NCI-H1436 treated with DMSO at 0.1 percent for 48 hours (cell line): ENCODE measurements at places on chromosomes 4 and X.

DNA sequence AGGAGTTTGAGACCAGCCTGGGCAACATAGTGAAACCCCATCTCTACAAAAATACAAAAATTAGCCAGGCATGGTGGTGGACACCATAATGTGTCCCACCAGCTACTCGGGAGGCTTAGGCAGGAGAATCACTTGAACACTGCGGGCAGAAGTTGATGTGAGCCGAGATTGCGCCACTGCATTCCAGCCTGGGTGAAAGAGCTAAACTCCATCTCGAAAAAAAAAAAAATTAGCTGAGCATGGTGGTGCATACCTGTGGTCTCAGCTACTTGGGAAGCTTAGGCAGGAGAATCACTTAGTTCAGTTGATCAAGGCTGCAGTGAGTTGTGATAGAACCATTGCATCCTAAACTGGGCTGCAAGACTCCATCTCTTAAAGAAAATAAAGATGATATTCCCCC is 91.2 kb downstream of the PLS3 start:
- DNase-seq, result no peak

DNA sequence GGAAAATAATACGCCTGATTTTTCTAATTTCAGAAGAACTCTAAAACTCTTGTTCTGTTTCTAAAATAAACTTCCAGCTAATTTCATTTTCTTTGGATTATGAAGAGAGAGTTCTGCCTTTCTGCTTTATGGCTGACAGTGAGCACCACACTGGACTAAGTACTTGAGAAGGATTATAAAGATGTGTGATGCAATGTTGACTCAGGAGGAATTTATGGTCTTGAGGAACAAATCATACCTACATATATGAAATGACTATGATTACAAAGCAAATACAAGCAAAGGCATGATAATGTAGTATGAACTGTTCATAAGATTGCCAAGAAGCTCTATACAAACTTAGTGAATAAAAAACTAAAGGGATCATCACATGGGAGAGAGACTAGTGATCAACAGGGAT is 13.0 kb upstream of the SLC25A5 start:
- DNase-seq, result no peak

- DNase-seq, result no peak
Observed at GRCh38 chr4:1201851-1202525, 29.6 kb upstream of the SPON2 start.

- DNase-seq, result no peak
Observed at GRCh38 chr4:4408132-4408523, 21.2 kb downstream of the NSG1 start.

DNA sequence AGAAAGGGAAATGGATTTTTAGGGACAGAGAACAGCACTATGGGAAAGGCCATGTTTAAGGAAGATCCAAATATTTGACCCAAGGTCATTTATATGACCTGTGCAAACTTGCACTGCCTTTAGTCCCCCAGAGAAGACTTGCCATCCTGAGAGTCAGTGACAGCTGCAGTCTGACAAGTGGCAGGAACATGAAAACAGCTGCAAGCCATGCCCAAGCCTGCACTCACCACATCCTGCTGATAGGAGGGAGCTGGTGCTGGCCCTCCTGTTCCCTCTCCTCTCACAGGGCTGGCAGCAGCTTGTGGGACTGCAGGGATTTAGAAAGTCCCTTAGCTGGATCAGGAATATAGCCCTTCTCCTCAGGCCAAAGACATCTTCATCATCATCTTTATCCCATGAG is 187.7 kb downstream of the RAP1GDS1 start:
- DNase-seq, result no peak

DNA sequence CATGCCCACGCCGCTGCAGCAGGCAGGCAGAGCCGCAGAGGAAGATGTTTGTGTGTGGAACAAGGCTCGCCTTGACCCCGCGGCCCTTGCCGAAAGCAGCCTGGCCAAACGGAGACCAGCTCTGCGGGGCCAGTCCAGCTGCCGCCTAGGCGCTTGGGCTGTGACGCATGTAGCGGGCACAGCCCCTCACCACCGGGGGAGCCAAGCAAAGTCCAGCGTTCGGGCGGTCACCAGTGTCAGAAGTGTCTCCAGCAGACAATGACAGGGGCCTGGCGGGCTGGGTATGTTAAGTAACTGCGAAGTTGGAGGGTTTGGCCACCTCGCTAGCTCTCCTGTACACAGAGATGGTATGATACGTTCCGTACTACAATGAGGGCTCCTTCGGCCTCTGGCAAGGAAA is 1.3 kb downstream of the AMER1 start:
- no peak for DNase-seq

GRCh38 chrX:20267931-20268701 is 1.4 kb upstream of the RPS6KA3 start:
- no peak for DNase-seq

- no peak for DNase-seq
Observed at GRCh38 chrX:56853436-56853835, 124.4 kb downstream of the NBDY start.

GRCh38 chr4:64682946-64683345 is 273.7 kb upstream of the TECRL start:
- no peak for DNase-seq

- DNase-seq, result no peak
Observed at GRCh38 chr4:176782794-176783193, 9.9 kb downstream of the VEGFC start.

- no peak for DNase-seq
Observed at GRCh38 chrX:19593690-19594089, 78.4 kb upstream of the MAP3K15 start.

GRCh38 chr4:153731239-153731638 is 28.6 kb downstream of the RNF175 start:
- no peak for DNase-seq

DNA sequence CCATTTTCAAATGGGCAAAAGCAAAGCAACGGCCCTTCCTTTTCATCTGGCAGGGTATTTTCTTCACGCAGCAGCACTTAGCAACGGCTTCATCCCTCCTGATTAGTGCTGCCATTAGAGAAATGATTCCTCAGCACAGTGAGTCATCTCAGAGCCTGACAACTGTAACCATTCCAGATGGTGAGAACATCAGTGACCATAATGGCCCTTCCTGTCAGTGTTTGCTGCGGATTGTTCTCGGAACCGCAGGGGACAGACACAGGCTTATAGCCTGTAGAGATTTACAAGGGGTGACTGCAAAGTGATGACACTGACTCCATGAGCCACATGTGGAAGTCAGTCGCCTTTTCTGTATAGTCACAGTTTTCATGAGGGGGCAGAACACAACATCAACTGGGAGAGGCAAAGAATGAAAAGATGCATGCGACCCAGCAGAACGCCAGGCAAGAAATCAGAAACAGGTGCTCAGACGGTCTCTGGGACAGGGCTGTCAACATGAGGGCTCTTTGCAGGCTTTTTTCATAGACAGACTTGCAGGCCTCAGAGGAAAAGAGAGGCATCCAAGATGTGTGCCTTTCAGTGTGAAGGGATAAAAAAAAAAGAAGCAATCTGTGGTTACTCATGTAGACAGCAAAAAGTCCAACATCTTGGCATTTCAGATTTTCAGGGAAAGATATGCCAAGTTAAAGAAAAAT is 69.9 kb upstream of the FBXW7 start:
- no peak for DNase-seq

- DNase-seq, result no peak
Observed at GRCh38 chrX:41265615-41266014, 68.3 kb upstream of the DDX3X start.

- DNase-seq, result no peak
Observed at GRCh38 chrX:49172280-49172780, 632 bp downstream of the PLP2 start.

- no peak for DNase-seq
Observed at GRCh38 chr4:41977709-41978108, 3.8 kb upstream of the DCAF4L1 start.

DNA sequence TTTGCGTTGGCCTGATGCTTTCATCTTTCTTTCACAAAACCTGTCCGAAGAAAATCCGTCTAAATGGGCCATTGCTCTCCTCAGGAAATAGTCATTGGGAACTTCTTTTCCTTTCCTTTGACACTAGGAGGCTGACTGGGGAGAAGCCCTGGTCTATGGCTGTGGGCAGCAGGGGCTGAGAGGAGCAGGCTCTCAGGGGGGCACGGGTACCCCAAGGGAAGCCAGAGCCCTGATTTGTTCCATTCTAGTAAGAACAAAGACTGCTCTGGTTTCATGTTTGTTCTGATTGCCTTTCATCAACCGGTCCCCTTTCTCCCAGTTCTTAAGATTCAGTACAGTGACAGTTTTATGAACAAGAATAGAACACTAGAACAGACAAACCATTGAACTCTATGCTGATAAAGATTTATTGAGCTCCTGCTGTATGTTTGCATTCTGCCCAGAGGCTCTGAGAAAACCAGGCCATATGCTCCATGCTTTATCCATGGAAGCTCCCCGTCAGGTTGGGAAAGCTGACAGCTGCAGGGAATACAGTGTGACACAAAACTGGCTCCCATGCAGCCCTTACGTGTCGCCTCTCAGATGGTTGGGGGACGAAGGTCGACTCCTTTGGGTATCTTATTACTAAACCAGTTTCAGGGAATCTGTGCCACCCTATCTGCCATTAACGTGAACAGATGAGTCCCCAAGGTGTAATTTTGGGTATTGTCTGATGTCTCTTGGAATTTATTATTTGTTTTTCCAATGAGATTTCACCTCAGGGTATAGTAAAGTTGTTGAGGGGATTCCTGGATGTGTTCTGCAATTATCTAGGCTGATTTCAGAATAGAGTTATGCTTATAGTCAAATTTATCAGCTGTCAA is 72.4 kb upstream of the MSANTD1 start:
- no peak for DNase-seq

DNA sequence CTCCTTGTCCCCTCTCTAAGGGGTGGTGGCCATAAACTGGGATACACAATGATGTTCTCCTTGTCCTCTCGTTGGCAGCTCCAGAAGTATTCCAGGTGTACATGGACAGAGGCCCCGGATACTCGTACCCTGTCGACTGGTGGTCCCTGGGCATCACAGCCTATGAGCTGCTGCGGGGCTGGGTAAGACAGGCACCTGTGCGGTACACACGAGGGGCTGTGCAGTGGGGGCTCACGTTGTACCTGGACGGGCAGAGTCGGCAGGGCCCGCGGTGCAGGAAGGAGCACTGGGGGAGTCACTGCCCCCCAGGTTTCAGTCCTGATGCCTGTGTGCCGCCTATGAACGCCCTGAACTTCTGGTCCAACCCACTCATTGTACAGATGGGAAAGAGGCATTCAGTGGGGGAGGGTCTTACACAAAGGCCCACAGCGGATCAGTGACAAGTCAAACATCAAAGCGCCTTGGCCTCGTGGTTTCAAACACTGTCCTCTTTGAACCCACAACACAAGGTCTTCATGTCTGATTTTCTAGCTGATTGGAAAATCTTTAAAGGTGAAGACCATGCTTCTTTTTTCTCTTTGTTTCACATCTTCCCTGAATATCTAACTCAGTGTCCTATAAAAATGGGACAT is 261.6 kb downstream of the EVC2 start:
- DNase-seq, result no peak

- no peak for DNase-seq
Observed at GRCh38 chr4:40515398-40516293, 114.0 kb downstream of the RBM47 start.

- no peak for DNase-seq
Observed at GRCh38 chr4:84631573-84631972, 48.6 kb downstream of the CDS1 start.

- DNase-seq, result no peak
Observed at GRCh38 chr4:16160457-16160856, 65.8 kb downstream of the TAPT1 start.

GRCh38 chr4:18734405-18734804 is 712.9 kb upstream of the LCORL start:
- DNase-seq, result no peak

GRCh38 chr4:177547985-177548384 is 105.7 kb upstream of the AGA start:
- no peak for DNase-seq

DNA sequence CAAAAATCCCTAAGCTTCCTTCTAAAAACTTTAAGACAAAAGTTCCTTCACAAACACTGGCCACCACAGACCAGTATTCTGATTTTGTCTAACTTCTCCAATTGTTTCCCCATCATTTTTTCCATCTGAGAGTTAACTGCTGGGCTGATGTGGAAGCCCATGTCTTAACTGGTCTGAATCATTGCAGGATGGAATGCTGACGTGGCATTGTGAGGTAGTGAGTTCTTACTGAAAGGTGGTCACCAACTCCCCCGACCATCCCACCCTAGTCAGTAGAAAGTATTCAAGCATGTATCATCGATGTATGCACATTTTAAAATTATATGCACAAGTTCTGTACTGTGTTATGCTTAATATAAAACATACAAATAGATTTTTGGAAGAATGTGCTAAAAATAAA is 99.1 kb upstream of the SMIM10 start:
- DNase-seq, result no peak

DNA sequence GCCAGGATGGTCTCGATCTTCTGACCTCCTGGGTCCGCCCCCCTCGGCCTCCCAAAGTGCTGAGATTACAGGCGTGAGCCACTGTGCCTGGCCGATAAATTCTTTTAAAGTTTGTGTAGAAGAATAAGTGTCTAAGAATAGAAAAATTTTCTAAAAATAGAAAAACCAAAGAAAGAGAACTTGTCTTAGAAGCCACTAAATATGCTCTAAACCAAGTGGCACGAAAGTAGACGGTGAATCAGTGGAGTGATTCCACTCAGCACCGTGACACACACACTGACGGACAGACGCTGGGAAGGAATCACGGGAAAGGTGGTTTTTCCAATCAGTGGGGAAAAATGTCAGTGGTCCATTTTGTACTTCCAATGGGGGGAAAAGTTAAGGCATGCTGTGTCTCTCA is 72.7 kb upstream of the PSAPL1 start:
- no peak for DNase-seq

GRCh38 chrX:133838761-133839676 is 146.4 kb downstream of the GPC3 start:
- DNase-seq, result no peak

DNA sequence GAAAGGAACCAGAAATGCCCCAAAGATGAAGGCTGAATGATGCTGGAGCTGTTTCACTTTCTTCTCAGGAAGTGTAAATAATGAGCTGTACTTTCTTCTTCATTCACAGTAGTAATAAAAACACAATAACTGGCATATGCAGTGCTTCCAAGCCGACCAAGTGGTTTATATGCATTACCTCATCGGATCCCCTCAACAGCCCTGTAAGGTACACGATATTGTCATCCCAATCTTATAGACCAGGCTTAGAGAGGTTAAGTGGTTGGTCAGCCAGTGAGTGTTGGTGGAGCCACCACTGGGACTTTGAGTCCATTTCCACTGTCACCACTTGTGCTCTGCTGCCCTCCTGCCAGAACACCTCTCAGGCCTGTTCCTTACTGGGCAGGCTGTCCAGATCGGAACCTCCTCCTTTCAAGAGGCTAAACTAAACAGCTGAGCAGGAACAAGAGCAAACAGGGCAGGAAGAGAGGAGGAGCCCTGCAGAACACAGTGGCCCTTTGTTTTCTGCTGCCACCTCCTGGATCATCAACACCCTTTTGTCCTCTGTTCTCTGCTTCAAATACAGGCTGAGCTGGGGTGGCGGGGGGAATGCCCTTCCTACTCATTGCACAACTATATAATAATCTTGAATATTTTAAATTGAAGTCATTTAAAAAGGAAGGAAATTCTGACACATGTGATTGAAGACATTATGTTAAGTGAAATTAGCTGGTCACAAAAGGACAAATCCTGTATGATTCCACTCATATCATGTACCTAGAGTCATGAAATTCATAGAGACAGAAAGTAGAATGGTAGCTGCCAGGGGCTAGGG is 112.5 kb upstream of the ATP6AP2 start:
- peak; percentile 31 for DNase-seq
